ENCODE measurements at places on chromosomes 6 and 20. TPM values are rescaled to one million over a fixed set of nuclear protein-coding genes. Genes with fewer than 3 reads are reported as not detected.
A peak's percentile ranks its signal among the peaks of the same experiment; 100 is the strongest.

GRCh38 chr20:54162378-54163009 lies 11.3 kb downstream of the CYP24A1 start:
- H3K27me3 ChIP-seq: peaks cover 17% of the 10 kb centered on the region
- no peak overlapping the region for H3K4me3 ChIP-seq
- H3K27ac ChIP-seq: no peak overlapping the region
- H3K4me1 ChIP-seq: no peaks in the 10 kb centered on the region
- H3K36me3 ChIP-seq: no peaks in the 10 kb centered on the region

GRCh38 chr6:166726201-166726600 lies 99.2 kb upstream of the RPS6KA2 start:
- H3K4me3 ChIP-seq: no peak overlapping the region
- H3K36me3 ChIP-seq: no peaks in the 10 kb centered on the region
- no peak for DNase-seq
- H3K27me3 ChIP-seq: no peaks in the 10 kb centered on the region

GRCh38 chr20:37745553-37745952 lies 51.7 kb downstream of the CTNNBL1 start:
- peaks cover 24% of the 10 kb centered on the region for H3K4me1 ChIP-seq
- H3K36me3 ChIP-seq: no peaks in the 10 kb centered on the region
- H3K4me3 ChIP-seq: no peak overlapping the region

DNA sequence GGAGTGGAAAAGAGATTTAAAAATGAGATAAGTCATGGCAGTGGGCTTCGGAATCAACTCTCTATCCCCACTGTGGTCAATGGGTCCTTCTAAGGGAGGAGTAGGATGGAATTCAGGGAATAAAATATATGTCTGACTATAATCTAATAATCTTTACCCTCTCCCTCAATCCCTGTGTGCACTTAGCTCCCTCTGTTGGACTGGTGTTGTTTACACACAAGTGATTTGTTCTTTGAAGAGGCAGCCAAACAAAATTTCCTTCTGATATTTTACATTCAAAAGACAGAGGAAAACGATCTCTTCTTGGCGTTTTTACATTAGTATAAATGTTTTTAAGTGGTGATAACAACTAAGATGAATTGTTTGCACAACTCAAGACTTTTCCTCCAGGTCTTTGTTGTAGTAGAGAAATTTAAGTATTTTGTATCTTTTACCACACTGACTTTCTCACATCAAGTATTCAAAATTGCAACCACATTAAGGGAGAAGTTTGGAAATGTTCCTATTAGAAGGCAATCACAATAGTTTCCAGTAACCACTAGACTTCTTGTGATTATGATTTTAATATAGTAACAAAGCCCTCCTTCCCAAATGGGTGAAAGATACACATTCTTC lies 317.8 kb downstream of the CENPW start:
- H3K4me1 ChIP-seq: no peaks in the 10 kb centered on the region
- DNase-seq: no peak
- H3K4me3 ChIP-seq: no peak overlapping the region
- no peaks in the 10 kb centered on the region for H3K27me3 ChIP-seq
- no peaks in the 10 kb centered on the region for H3K36me3 ChIP-seq

- H3K27me3 ChIP-seq: no peaks in the 10 kb centered on the region
- no peak overlapping the region for H3K4me3 ChIP-seq
- H3K27ac ChIP-seq: peak overlapping the region; percentile 18
- DNase-seq: no peak
- peaks cover 41% of the 10 kb centered on the region for H3K4me1 ChIP-seq
Measured at GRCh38 chr6:26468829-26469228, 11.1 kb downstream of the BTN2A1 start.

DNA sequence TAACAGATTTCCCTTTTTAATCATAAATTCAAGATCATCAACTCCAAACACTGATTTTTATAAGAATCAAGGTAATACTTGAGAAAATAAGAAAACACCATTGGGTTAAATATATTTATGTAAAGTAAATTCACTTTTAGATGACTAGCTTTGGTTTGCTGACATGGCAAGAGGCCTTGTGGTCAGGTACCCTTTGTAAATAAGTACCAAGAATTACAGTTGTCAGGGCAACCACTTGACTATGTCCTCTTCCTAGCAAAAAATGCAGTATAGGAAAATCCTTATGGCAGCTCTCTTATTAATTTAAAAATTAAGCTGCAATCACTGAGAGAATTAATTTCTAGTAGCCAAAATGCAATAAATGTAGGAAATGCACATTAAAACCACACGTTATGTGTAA lies 153.8 kb downstream of the INSM1 start:
- H3K27me3 ChIP-seq: no peaks in the 10 kb centered on the region
- H3K27ac ChIP-seq: no peak overlapping the region
- no peak overlapping the region for H3K4me3 ChIP-seq
- DNase-seq: no peak
- H3K36me3 ChIP-seq: peaks cover 18% of the 10 kb centered on the region

- no peak for DNase-seq
- no peak overlapping the region for H3K27ac ChIP-seq
- peak overlapping the region; percentile 10 for H3K4me3 ChIP-seq
Measured at GRCh38 chr20:41443691-41444090, 77.1 kb upstream of the EMILIN3 start.

DNA sequence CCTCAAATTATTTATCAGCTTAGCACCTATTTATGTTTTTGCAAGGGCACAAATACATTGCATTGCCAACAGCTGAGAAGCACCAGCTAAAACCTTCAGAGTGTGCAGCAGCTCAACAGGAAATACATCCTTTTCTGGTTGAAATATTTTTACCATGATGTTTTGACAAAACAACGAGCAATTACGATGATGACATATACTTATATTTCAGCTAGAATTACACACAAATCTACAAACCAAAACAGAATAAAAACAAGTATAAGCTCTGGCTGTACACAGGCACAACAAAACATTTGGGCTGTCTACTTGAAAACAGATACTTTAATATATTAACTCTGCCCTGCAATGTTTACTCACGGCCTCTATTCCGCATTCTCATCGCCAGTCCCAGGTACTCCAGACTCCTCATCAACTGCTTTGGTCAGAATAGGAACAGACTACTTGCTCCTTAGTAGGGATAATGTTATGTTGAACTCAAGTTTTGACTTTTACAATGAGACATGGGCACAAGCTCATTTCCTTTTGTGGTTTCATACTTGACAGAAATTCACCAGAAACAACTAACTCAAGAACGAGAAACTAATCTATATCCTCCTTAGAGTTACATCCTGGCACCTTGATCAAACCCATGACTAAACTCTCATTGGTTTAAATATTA lies 377.6 kb downstream of the ESR1 start:
- H3K4me1 ChIP-seq: peaks cover 36% of the 10 kb centered on the region
- no peaks in the 10 kb centered on the region for H3K27me3 ChIP-seq
- DNase-seq: no peak
- peak overlapping the region; percentile 92 for H3K4me3 ChIP-seq

DNA sequence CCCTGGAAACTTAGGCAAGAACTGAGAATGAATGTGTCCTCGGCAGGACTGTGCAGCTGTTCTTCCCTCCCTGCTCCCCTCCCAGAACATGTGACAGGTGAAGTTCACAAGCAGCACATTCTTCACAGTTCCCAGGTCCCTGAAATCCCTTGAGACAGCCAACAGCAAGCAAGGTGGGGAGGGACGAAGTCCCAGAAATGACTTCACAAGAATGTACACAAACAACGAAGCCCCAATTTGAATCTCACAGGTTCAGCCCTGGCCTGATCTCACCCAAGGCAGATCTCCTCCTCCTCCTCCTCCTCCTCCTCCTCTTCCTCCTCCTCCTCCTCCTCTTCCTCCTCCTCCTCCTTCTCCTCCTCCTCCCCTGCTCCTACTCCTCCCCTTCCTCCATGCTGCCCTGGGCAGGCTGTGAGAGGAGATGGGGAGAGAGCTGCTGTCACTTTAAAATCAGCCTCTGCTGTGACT lies 32.4 kb downstream of the WRNIP1 start:
- no peaks in the 10 kb centered on the region for H3K36me3 ChIP-seq
- peak overlapping the region; percentile 43 for H3K27ac ChIP-seq
- H3K4me3 ChIP-seq: no peak overlapping the region
- H3K27me3 ChIP-seq: no peaks in the 10 kb centered on the region
- peaks cover 55% of the 10 kb centered on the region for H3K4me1 ChIP-seq
- DNase-seq: no peak

- DNase-seq: no peak
- peaks cover 46% of the 10 kb centered on the region for H3K27me3 ChIP-seq
- H3K36me3 ChIP-seq: peaks cover 15% of the 10 kb centered on the region
- H3K4me3 ChIP-seq: no peak overlapping the region
Measured at GRCh38 chr6:18107061-18107460, 15.4 kb downstream of the NHLRC1 start.

GRCh38 chr6:47519279-47519678 lies 41.7 kb downstream of the CD2AP start:
- no peaks in the 10 kb centered on the region for H3K36me3 ChIP-seq
- no peak overlapping the region for H3K4me3 ChIP-seq
- peaks cover 11% of the 10 kb centered on the region for H3K4me1 ChIP-seq
- H3K27ac ChIP-seq: no peak overlapping the region
- no peaks in the 10 kb centered on the region for H3K27me3 ChIP-seq

Gene NKAPL
- not detected for total RNA-seq

Gene SCGN
- not detected for total RNA-seq

Gene UST
- 3.0 TPM for total RNA-seq
